Iris pigment epithelial cell (primary cell): ENCODE measurements at places on chromosomes 16 and 17.

DNA sequence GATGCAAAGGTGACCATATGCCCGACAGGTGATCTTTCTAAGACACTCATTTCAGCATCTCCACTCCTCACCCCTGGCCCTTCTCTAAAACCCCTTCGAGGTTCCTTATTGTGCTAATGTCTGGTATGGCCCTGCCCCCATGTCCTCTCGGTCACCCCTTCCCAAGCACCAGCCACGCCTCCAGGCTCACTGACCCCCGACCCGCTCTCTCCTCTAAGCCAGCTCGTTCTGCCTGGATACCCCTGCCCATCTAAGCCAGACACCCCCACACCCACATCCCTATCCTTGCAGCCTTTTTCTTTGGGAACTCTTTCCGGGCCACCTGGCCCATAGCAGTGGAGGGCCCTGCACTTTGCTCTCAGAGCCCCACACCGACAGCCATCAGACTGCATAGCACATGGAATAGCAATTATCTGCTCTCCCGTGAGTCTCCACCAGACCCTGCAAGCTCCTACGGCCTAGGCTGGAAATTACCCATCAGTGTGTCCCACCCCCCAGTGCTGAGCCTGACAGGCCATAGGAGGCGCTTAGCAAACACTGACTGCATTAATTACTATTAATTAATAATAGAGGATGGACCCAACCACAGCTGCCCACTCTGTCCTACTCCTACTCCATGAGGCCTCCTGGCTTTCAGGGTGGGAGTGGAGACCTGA is 176.7 kb downstream of the TMEM132E start:
- no peak for DNase-seq

GRCh38 chr16:31869511-31870201 is 4.0 kb upstream of the ZNF267 start:
- peak; percentile 92 for DNase-seq

- no peak for DNase-seq
Measured at GRCh38 chr17:66829883-66830282, 5.0 kb upstream of the CACNG5 start.

DNA sequence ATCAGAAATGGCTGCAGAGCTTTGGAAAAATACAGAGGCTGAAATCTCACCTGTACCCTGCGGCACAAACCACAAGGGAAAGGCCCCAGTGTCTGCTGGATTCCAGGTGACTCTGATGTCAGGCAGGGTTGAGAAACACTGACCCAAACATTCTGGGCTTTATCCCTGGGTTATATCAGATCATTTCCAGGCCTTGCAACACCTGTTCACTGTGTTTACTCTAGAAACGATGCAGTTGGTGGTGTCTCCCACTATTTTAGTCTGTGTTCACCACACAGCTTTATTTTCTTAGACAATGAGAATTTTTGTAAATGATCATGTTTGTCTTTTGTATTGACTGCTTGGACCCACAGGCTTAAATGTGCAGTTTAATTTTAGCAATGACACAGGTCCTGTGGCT is 151.5 kb upstream of the SDK2 start:
- DNase-seq, result no peak

GRCh38 chr17:64004903-64005733 is 7.0 kb downstream of the PRR29 start:
- DNase-seq, result no peak

DNA sequence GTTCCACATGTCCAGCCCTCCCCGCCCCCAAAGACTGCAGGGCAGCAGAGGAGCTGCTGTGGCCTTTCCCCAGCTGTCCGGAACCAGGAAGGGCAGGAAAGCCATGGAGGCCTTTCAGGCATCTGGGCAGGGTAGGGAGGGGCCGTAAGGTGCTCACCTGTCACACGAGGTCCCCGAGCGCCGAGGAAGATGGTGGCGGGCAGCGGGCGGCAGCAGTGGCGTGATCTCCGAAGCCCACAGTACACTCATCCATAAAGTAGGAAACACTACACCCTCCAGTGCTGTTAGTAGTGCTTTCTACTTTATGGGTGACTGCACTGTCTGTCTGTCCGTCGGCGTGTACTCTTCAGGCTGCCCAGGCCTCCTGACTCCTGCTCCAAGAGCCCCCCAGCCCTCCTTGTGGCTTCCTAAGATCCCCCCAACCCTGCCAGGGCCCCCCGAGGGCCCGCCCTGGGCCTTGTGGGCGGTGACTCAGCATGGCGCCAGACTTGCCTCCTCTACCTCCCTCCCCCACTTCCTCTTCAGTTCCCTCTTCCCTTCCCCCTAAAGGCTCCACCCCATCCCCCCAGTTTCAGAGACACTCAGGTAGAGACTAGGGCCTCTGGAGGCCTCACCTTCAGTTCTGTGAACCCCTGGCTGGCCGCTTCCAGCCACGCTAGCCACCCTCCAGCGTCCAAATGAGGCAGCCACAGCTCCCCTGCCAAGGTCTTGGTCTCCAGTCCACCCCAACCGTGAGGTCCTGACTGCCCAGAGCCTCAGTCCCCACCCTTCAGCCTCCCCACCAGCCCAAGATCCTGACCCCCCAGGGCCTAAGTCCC is 2.6 kb upstream of the TSPOAP1 start:
- DNase-seq, result no peak

DNA sequence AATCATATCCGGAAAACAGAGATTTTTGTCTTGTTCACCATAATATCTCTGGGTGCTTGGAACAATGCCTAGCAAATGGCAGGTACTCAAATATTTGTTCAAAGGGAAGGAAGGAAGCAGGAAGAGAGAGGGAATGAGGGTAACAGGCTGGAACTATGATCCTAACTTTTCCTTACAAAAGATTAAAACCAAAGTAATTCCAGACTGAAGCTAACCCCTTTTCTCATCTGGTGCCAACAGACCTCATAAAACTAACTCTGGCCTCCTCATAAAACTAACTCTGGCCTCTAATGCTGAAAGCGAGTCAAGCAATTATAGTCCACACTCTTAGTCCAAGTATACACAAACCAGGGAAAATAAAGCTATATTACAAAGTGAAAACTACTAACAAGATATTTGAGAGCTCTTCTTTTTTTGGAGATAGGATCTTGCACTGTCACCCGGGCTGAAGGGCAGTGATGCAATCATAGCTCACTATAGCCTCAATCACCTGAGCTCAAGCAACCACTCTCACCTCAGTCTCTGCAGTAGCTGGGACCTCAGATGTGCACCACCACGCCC is 84.6 kb downstream of the KANSL1 start:
- DNase-seq, result no peak

DNA sequence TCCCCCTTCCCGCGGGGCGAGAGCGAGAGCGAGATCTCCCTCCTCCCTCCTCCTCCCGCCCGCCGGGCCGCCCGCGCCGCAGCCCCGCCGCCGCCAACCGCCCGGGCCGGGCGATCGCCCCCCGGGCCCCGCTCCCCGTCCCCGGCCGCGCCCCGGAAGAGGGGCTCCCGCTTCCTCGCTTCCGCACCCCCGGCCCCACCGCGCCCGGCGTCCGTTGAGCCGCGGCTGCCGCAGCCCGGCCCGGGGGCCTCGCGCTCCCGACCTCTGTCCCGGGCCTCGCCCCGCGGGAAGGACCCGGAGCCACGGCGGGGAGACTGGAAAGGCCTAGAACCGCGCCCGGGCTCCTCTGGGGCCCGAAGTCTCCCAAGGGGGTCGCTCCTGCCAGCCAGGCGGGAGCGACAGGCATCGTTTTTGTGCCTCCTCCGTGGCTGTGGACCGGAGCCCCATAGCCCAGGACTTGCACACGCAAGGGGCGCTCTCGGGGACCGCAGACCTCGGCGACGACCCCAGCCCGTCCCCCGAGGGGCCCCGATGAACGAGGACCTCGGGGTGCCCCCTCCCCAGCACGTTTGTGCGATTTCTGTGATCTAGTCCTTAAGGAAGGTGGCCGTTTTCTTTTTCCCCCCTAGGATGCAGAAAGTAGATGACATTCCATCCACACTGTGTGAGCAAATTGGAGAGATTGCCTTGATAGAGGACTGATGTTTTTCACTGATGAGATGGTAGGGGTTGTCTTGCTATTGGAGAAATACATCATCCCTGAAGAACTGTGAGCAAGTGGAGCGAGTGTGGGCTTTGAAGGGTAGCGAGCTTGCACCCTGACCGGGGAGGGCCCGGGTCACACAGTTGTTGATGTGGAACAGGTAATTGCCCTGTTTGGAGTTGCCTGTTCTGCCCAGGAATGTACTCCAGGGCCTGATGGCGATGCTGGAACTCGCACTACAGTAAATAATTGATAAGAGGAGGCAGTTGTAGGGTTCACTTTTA is 611 bp downstream of the BANP start:
- no peak for DNase-seq

DNA sequence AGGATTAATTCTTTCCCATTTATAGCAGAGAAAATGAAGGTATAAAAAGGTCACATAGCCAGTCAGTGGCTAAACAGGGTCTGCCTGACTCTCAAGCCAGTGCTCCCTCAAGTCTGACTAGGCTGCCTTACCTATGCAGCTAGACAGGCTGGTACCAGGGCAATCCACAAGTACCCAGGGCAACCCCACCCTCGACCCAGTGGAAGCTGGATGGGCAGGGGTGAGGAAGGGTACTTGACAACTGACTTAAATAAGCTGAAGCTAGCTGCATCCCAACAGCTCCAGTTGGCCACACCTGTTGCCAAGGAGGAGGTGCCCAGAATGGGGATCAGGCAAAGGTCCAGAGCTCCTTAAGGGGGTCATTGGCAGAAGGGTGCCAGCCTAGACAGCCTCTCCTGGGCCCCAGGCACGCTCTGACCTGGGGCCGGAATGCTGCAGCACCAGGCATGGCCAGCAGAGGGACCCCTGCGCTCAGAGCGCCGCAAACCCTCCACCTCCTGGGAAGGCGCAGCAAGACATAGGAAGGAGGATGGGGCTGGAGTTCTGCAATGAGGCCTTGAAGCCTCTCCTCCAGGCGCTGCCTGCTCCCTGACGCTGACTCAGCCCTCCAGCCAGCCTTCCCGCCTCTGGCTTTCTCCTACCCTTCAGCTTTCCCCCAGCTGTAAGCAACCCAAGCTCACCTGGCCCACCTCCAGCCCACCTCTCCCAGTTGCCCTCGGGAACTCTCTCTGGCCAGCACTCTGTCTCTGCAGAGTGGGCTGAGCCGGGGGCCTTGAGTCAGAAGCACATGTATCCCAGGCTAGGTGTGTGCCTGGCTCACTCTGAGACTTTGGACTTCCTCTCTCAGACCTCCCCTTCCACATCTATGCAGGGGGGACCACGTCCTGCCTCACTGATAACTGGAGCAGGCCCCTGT is 28.8 kb downstream of the MPP2 start:
- DNase-seq, result peak; percentile 85

DNA sequence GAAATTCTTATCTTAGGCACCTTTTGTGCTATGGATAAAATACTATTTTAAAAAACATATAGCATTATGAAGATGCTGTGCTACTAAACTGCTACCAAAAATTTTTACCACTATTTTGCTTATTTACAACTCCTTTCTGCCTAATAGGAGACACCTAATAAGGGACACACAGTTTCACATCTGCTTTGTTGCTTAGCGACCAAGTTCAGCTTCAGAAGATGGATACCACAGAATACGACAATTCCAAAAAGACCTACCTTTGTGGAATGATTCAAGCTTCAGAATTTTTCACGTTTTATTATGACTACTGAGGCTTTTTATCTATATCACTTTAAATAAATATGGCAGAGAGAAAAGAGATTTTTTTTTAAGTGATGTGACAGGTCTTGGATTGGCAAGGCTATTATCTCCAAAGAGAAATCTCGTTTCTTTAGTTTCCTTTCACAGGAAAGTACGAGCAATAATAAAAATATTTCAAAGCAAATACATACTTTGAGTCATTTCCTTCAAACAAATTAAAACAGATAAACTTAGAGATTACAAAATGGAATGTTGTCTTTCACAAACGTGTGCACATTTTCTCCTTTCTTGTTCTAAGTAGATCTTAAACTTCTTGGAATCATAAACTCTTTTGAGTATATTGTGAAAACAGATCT is 35.4 kb downstream of the SPAG9 start:
- DNase-seq, result peak; percentile 55
